Fibroblast of skin of abdomen (primary cell): ENCODE measurements at places on chromosomes 13 and 19.

DNA sequence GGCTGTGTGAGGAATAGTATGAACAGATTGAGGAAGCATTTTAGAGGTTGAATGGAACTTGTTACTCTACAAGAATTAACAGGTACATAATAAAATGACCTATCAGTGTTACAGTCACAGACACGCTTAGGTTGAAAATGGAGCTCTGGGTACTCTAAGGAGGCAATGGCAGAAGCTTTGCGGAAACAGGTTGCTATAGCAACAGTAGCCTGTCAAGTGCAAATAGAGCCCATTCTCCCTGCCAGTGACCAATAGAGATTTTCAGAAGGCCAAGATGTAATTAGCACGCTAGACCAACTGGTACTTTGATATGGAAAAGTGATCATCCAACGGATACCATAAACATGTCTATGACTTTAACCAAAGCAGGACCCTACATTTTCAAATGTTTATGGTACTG is 148.5 kb upstream of the FREM2 start:
- DNase-seq, result no peak

DNA sequence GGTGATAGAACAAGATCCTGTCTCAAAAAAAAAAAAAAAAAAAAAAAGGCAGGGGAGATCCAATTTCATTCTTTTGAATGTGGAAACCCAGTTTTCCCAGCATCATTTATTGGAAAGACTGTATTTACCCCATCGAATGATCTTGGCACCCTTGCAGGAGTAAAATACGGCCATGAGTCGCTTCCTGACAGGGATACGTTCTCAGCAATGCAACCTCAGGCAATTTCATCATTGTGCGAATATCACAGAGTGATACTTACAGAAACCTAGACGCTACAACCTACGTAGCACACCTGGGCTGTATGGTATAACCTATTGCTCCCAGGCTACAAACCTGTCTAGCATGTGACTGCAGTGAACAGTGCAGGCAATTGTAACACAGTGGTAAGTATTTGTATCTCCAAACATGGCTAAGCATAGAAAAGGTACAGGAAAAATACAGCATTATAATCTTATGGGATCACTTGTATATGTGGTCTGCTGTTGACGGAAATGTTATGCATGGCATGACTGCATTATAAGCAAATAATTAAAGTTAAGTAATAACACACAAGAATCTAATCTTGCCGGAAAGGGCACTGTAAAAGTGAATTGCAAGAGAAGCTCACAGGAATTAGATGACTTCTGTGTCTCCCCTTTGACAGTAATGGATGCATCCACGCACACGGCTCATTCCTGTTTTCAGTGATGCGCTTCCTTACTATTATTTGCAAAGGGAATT is 24.1 kb downstream of the RFX2 start:
- DNase-seq, result peak; percentile 81

DNA sequence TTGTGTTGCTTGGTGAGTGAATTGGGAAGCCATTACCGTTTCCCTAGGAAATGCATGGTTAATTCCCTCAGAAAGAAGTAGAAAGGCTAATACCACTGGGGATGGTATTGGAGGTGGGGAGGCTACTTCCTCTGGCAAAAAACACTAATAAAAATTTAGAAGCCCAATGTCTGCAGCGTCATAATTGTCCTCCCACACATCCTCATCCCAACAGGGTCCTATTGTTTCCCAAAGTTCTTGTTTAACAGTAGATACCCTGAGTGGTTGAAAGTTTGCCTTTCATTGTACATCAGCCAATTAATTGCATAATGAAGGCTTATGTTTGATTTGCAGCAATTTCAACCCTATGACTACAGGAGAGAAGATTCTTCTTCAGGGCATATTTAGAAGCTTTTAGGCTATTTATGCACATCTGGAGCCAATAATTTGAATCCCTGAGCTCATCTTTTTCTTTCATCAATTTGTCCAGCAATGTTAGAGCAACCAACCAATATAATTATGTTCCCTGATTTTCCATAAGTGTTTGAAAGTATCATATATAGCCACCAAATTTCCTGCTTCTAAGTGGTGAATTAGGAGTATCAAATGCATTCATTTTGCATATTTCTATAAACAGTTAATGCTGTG is 491.0 kb downstream of the SLITRK5 start:
- DNase-seq, result no peak

- DNase-seq, result no peak
Observed at GRCh38 chr13:33691980-33692379, 126.0 kb upstream of the RFC3 start.

DNA sequence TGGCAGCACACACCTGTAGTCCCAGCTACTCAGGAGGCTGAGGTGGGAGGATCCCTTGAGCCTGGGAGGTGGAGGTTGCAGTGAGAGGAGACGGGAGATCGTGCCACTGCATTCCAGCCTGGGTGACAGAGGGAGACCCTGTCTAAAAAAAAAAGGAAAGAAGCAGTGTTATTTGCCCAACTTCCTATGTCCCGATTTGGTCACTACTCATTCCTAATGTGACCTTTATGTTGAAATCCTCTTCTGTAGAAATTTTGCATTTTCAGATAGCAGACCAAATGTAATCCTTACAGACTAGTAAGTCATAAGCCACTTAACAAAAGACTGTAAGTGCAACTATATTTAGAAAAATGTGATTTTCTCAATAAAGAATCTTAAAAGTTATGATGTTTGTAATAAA is 18.2 kb upstream of the STK24 start:
- DNase-seq, result no peak
